ENCODE measurements at places on chromosomes 13 and 19. TPM values are rescaled to one million over a fixed set of nuclear protein-coding genes. Genes with fewer than 3 reads are reported as not detected.
A peak's percentile ranks its signal among the peaks of the same experiment; 100 is the strongest.

GRCh38 chr13:111399776-111400538 lies 79.5 kb downstream of the TEX29 start:
- no peaks in the 10 kb centered on the region for H3K27me3 ChIP-seq
- no peak overlapping the region for H3K4me3 ChIP-seq
- no peak overlapping the region for H3K27ac ChIP-seq
- DNase-seq = no peak
- no peaks in the 10 kb centered on the region for H3K36me3 ChIP-seq
- H3K4me1 ChIP-seq = no peaks in the 10 kb centered on the region

GRCh38 chr13:59236309-59236919 lies 927.3 kb downstream of the DIAPH3 start:
- no peaks in the 10 kb centered on the region for H3K36me3 ChIP-seq
- no peak overlapping the region for H3K27ac ChIP-seq
- H3K4me3 ChIP-seq = no peak overlapping the region
- no peaks in the 10 kb centered on the region for H3K4me1 ChIP-seq
- H3K27me3 ChIP-seq = no peaks in the 10 kb centered on the region

The FCER2 gene
- 0.95 TPM for total RNA-seq

DNA sequence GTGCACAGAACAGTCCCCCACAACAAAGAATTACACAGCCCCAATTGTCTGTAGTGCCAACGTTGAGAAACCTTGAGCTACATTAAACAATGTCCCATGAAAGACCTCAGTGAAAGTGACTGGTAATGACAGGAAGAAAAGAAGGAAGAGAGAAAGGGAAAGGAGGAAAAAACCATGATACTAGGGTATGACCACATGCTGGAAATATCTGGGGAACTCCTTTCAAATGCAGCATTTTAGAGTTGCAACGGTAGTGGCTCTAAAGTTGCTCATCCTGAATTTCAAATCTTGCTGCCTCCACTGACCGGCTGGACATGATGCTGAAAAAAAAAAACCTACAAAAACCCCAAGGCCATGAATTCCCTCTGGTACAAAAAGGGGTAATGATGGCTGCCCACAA lies 26.5 kb downstream of the FPR3 start:
- no peaks in the 10 kb centered on the region for H3K4me1 ChIP-seq
- no peaks in the 10 kb centered on the region for H3K27me3 ChIP-seq
- no peak for DNase-seq
- no peak overlapping the region for H3K4me3 ChIP-seq

The MEDAG gene
- total RNA-seq = 0.08 TPM

The FPR3 gene
- not detected for total RNA-seq

DNA sequence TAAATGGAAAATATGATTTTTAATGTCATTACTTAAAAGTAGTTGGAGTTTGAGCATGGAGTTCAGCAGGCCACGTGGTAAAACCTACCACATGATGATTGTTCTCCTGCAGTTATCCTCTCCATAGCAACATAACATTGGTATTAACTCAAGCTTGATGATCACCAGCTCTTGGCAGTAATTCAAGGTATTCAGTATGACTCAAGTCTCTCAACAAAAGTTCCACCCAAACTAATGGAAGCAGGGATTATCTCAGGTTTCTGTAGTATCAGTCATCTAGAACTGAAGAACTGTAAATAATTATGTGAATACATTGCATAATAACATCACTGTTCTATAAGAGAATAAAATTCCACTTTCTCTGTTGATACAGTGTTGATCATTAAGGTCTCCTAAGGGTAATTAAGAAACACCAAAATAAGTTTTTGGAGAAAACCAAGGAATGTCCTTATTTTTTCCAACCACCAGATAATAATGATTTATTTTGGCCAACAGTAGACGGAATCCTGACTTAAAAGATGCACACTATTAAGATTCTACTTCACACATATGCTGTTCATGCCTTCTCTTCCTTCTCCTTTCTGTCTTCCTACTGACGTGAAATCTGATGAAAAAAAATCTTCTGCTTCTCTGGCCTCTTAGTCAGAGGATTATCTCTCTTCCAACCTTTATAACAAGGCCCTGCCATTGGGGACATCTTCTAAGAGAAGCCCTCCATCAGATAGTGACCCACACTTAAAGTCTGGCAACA lies 1092.3 kb downstream of the EFNB2 start:
- H3K27ac ChIP-seq = no peak overlapping the region
- no peaks in the 10 kb centered on the region for H3K27me3 ChIP-seq
- H3K36me3 ChIP-seq = no peaks in the 10 kb centered on the region
- no peaks in the 10 kb centered on the region for H3K4me1 ChIP-seq
- H3K4me3 ChIP-seq = no peak overlapping the region

DNA sequence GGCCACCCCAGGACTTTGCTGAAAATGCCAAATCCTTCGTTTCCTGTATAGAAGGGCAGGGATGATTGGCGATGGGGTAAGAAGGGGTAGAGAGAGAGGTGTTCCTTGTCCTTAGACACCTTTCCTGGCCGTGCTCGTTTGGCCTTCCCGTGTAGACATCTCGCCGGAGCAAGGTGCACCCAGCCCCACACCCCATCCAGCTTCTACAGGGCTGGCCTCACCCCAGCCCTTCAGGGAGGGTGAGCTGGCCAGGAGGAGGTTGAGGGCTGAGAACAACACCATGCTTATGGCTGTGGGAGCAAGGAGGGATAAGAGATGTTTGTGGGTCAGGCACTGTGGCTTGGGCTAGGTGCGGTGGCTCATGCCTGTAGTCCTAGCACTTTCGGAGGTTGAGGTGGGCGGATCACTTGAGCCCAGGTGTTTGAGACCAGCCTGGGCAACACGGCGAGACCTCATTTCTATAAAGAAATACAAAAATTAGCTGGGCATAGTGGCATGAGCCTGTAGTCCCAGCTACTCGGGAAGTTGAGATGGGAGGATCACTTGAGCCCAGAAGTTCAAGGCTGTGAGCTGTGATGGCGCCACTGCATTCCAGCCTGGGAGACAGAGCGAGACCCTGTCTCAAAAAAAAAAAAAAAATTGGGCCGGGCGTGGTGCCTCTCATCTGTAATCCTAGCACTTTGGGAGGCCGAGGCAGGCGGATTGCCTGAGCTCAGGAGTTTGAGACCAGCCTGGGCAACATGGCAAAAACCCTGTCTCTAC lies 15.5 kb downstream of the SMARCA4 start:
- H3K27ac ChIP-seq = no peak overlapping the region
- H3K27me3 ChIP-seq = no peaks in the 10 kb centered on the region
- peaks cover 22% of the 10 kb centered on the region for H3K4me1 ChIP-seq

- no peak for DNase-seq
- peak overlapping the region; percentile 99 for H3K4me3 ChIP-seq
- peak overlapping the region; percentile 92 for H3K27ac ChIP-seq
- H3K4me1 ChIP-seq = peaks cover 37% of the 10 kb centered on the region
Measured at GRCh38 chr19:52270266-52270885, 989 bp downstream of the ZNF766 start.

DNA sequence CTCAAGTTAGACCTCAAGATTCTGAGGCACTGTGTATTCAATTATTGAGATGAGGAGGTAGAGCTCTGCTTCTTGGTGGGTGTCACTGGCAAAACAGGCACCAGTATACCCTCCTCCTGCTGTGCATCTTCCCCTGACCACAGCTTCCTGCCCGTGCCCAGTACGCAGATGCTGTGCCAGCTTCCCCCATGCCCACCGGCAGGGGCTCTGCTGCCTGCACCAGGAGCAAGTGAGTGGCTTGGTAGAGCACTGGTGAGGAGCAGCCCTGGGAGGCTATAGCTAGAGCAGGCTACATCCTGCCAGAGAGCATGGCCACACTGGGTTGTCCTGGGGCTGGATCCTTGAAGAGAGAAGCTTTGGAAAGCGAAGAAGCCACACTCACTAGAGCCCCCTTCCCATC lies 21.0 kb upstream of the RNF17 start:
- H3K4me1 ChIP-seq = peaks cover 16% of the 10 kb centered on the region
- no peak overlapping the region for H3K27ac ChIP-seq

DNA sequence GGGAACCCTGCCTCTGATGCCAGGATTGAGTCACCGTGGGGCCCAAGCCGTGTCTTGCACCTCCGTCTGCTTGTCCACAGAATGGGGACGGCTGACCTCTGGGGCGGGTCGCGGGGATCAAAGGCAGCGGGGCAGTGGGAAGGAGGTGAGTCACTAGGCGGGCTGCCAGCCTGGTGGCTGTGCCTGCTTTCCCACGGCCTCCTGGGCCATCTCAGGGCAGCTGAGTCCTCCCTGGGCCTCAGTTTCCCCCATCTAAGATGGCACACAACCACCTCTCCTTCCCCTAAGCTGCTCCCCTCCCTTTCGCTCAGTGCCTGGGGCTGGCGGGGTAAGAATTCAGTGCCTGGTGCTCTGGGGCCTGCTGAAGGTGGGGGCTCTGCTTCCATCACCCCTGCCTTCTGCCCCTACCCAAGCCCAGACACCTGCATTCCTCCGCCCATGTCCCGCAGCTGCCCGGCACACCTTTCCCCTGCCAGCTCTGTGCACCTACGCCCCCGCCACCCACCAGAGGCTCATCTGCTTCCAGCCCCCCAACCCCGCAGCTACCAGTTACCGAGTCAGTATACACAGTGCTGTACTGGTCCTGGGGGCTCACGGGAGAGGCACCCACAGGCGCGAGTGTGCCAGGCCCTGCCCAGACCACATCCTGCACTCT lies 3.5 kb downstream of the MKNK2 start:
- peaks cover 19% of the 10 kb centered on the region for H3K36me3 ChIP-seq
- peak overlapping the region; percentile 56 for H3K27ac ChIP-seq
- peak overlapping the region; percentile 49 for H3K4me3 ChIP-seq
- DNase-seq = no peak
- peaks cover 61% of the 10 kb centered on the region for H3K4me1 ChIP-seq

The S1PR4 gene
- 275 TPM for total RNA-seq

- no peak overlapping the region for H3K27ac ChIP-seq
- H3K27me3 ChIP-seq = peaks cover 5% of the 10 kb centered on the region
- DNase-seq = no peak
Measured at GRCh38 chr13:27183561-27184147, 12.0 kb upstream of the USP12 start.

GRCh38 chr13:33349288-33349985 lies 63.9 kb upstream of the STARD13 start:
- no peak overlapping the region for H3K27ac ChIP-seq
- H3K4me3 ChIP-seq = no peak overlapping the region
- H3K36me3 ChIP-seq = no peaks in the 10 kb centered on the region
- H3K4me1 ChIP-seq = peaks cover 2% of the 10 kb centered on the region
- DNase-seq = no peak

GRCh38 chr13:101218484-101218883 lies 197.8 kb downstream of the NALCN start:
- H3K27ac ChIP-seq = no peak overlapping the region
- DNase-seq = no peak
- H3K4me3 ChIP-seq = no peak overlapping the region
- H3K27me3 ChIP-seq = no peaks in the 10 kb centered on the region
- no peaks in the 10 kb centered on the region for H3K36me3 ChIP-seq
- H3K4me1 ChIP-seq = no peaks in the 10 kb centered on the region

- H3K27ac ChIP-seq = peak overlapping the region; percentile 21
- H3K27me3 ChIP-seq = no peaks in the 10 kb centered on the region
- no peak overlapping the region for H3K4me3 ChIP-seq
- H3K4me1 ChIP-seq = peaks cover 13% of the 10 kb centered on the region
- H3K36me3 ChIP-seq = peaks cover 50% of the 10 kb centered on the region
- DNase-seq = no peak
Measured at GRCh38 chr19:2188708-2189385, 25.1 kb downstream of the DOT1L start.

The NPHS1 gene
- total RNA-seq = not detected

- no peak overlapping the region for H3K27ac ChIP-seq
- H3K36me3 ChIP-seq = no peaks in the 10 kb centered on the region
- no peaks in the 10 kb centered on the region for H3K27me3 ChIP-seq
- H3K4me3 ChIP-seq = no peak overlapping the region
Measured at GRCh38 chr19:33550768-33551167, 29.2 kb upstream of the PEPD start.

The GDF15 gene
- not detected for total RNA-seq

DNA sequence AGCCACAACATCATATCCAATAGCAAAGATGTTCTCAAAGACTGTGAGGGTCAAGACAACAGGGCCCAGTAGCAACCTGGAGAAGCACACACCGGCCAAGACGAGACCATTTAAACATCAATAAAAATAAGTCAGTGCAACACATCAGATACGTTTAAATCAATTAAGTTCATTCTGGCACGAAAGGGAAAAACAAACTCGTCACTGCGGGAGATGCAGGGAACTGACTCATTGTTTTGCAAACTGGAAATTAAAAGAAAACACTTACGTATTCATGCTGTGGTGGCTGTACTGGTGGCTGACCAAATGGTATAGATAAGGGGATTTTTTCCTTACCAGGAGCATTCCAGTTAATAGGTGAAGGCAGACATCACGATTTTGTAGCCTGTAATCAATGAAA lies 26.3 kb upstream of the SLC15A1 start:
- peaks cover 12% of the 10 kb centered on the region for H3K27me3 ChIP-seq
- H3K27ac ChIP-seq = no peak overlapping the region
- DNase-seq = no peak
- no peaks in the 10 kb centered on the region for H3K4me1 ChIP-seq
- no peak overlapping the region for H3K4me3 ChIP-seq

GRCh38 chr13:40566811-40567210 lies 99.6 kb downstream of the FOXO1 start:
- no peak overlapping the region for H3K4me3 ChIP-seq
- no peak overlapping the region for H3K27ac ChIP-seq
- peaks cover 55% of the 10 kb centered on the region for H3K4me1 ChIP-seq
- H3K36me3 ChIP-seq = no peaks in the 10 kb centered on the region
- no peak for DNase-seq

The SPINT2 gene
- total RNA-seq = 8.0 TPM

DNA sequence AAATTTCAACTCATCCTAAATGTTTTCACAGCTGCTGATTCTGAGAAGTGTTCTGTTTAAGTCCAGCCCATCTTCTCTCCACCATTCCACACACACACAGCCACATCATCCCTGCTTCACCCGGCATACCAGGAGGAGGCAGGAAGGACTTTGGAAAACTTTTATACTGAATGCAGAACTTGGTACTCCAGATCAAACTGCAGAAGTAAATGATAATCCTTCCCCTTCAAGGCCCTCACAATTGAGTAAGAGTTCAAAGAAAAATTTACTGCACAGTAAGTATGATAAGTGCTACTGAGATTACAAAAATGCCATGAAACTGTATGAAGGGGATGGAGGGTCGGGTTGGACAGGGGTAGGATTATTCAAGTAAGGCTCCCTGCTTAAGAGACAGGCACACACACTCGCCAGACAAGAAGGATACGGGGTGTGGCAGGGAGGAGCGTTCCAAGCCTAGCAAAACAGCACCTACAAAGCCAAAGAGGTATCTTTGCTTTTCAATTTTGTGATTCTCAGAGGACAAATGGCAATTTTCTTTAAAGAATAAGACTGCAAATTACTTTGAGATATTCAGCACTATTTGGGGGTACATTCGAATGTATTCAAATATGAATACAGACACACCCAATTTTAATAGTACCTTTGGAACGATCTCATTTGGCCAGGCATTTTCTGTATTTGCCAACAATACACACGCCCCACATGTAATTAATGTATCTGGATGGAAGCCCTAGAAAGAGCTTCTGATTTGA lies 2.5 kb downstream of the USP12 start:
- no peak overlapping the region for H3K4me3 ChIP-seq
- H3K27me3 ChIP-seq = no peaks in the 10 kb centered on the region
- no peak overlapping the region for H3K27ac ChIP-seq
- peaks cover 53% of the 10 kb centered on the region for H3K4me1 ChIP-seq

- H3K27ac ChIP-seq = no peak overlapping the region
- peaks cover 59% of the 10 kb centered on the region for H3K36me3 ChIP-seq
- H3K4me3 ChIP-seq = no peak overlapping the region
- no peak for DNase-seq
Measured at GRCh38 chr13:114099191-114099590, 33.2 kb downstream of the RASA3 start.

- DNase-seq = no peak
- no peak overlapping the region for H3K27ac ChIP-seq
- H3K4me1 ChIP-seq = no peaks in the 10 kb centered on the region
- H3K27me3 ChIP-seq = no peaks in the 10 kb centered on the region
- no peak overlapping the region for H3K4me3 ChIP-seq
Measured at GRCh38 chr19:44284968-44285367, 19.9 kb downstream of the ZNF235 start.

The SIGLEC5 gene
- total RNA-seq = not detected
